ENCODE measurements at places on chromosomes 2 and 18.

GRCh38 chr2:177031438-177032180 is 181.0 kb upstream of the HNRNPA3 start:
- no peak for DNase-seq

DNA sequence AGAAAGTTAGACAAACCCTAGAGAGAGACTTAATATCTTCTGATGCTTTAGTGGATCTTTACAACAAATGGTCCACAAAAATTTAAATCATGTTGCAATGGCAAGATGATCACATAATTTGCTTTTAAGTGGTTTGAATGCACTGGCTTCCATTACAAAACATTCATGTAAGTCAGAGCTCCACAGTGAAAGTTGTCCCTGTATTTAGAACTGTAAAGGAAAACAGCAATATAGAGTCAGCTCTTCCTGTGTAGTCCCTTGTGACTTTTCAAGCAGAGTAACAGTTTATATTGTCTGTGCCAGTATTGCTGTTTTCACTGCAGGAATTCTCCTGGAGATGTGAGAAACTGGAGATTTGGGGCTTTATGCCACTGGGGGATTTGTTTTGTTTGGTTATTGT is 77.7 kb downstream of the MEIS1 start:
- no peak for DNase-seq

DNA sequence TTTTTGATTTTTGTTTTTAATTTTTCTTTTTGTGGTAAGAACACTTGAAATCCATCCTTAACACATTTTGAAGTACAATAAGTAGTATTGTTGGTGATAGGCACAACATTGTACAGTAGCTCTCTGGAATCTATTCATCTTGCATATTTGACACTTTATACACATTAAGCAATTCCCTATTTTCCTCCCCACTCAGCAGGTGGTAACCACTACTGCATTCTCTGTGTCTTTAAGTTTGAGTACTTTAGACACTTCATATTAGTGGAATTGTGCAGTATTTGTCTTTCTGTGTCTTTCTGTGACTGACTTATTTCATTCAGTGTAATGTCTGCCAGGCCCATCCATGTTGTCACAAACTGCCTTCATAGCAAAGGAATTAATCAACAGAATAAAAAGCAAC is 471.7 kb upstream of the CDH20 start:
- DNase-seq, result no peak

- DNase-seq, result no peak
Observed at GRCh38 chr2:130390460-130391057, 34.7 kb downstream of the PTPN18 start.

DNA sequence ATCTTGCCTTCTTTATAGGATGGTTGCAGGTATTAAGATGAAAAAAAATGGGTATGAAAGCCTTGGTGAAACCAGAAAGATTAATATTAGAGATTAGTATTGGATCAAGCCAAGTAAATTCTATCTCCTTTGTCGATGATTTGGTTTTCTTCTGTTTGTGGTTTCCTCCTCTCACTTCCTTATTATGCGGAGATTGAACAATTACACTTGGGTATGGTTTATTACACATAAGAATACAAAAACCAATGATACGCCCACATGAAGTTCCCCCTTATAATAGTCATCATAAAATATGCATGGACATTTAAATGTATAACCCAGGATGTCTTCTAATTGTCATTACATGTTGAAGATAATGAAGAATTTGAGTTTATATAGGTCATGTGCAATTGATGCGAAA is 4.9 kb downstream of the LTBP1 start:
- DNase-seq, result no peak

DNA sequence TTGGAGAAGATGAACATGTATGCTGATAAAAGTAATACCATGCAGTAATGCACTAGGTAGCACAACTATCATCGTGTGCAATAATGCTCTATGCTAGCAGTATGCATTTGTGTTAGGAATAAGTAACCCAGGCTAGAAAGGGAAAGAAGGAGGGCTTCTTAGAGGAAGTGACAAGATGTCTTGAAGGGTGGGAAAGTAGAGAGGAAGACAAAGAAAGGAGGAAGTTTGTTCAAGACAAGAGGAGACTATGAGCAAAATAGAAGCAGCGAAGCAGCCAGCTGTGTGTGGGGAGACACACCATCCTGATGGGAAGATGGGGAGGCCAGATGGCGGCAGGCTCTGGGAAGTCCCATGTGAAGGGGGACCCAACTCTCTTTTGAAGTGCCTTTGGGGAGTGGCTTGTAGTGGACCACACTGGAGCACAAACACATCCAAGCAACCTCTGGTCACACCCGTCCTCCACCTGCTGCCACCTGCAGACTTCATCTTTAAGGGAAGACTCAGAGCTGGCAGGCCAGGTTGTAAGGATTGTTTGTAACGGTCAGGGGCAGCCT is 39.9 kb upstream of the INHBB start:
- no peak for DNase-seq

Measured in foreskin melanocyte (primary cell).